ENCODE measurements at places on chromosomes 3 and 15.

GRCh38 chr3:22862111-22862510 lies 341.0 kb upstream of the UBE2E2 start:
- DNase-seq: no peak

GRCh38 chr3:160544844-160545503 lies 20.4 kb downstream of the KPNA4 start:
- no peak for DNase-seq

DNA sequence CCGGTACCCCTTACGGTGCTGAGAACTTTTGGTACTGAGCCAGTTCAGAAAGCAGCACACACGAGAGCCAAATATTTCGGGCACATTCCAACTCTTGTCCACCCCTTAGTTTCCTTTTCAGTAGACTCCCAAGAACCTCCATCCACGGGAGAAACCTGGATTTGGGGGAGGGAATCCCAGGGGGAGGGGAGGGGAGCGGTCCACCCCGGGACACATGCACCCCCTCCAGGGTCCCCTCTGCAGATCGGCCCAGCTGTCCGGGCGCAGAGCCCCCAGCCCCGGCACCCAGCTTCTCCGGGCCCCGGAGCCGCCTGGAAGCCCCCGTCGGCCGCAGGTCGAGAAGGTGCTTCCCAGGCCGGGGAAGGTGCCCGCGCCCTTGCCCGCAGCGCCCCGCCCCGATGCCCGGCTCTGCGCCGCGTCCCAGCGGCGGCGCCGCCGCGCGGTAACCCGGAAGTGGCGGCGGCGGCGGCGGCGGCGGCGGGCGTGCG lies 455 bp upstream of the ABHD17C start:
- peak; percentile 55 for DNase-seq

DNA sequence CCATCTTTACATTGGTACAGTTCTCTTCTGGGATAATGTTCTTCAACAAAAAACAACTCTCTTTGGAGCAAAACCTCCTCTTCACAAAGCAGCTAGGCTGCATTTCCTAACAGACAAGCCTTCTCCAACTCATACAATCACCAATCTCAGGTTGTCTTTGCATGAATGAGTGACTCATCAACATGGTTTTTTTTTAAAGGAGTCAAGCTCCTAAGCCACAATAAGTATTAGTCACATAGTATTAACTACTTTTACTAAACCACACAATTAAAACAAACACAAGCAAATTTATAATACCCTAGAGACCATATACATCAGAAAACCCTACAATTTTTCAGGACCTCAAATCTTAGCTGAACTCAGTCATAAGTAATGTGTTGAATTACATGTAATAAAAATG lies 137.4 kb downstream of the TBC1D5 start:
- DNase-seq: peak; percentile 36

DNA sequence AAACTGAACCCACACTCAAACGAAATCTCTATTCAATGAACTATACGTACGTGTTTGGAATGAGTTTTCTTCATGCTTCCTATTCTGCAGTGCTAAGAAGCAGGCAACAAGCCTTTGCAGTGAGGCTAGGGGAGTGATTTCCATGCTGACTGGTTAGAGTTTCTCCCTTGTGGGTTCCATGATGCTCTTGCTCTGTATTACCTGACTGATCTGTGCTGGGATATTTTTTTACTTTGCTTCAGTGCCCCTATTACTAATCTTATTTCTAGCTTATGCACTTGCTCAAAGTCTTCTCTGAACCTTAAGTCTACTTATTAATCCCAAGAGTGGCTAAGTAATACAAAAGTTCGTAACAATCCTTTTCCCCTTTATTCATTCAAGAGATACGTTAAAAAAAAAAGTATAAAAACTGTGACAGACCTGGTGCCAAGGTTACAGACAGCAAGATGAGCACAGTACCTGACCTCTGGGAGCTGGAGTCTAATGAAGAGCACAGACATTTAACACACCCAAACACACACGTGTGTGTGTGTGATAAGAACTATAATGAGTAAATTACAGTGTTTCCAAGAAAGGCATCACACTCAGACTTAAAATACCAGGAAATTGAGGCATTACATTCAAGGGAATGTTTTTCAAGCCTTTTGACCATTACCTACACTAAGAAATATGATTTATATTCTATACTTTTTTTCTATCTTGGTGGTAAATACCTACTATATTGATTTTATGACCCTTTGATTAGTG lies 50.5 kb upstream of the FBN1 start:
- no peak for DNase-seq

GRCh38 chr15:52709187-52709981 lies 30.2 kb upstream of the ATOSA start:
- DNase-seq: no peak

GRCh38 chr15:25730918-25731317 lies 132.2 kb downstream of the ATP10A start:
- DNase-seq: no peak
